ENCODE measurements at places on chromosomes 7 and 10.

DNA sequence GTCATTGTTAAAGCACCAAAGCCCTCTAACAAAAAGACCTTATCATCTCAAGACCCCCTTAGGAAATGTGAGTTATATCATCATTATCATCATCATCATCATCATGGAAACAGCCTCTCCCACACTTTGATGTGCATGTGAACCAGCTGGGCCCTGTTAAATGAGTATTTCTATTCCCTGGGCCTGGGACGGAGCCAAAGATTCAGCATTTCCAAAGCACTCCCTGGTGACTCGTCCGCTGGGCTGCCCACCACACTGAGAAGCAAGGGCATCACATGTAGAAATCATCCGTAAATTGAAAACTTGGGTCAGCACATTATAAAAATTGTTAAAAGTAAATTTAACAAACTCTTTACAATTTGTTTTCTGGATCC lies 88.6 kb downstream of the PTPRN2 start:
- DNase-seq: no peak

GRCh38 chr7:38565289-38565688 lies 65.9 kb downstream of the AMPH start:
- DNase-seq: no peak

GRCh38 chr10:35631404-35631803 lies 10.7 kb downstream of the FZD8 start:
- DNase-seq: no peak

DNA sequence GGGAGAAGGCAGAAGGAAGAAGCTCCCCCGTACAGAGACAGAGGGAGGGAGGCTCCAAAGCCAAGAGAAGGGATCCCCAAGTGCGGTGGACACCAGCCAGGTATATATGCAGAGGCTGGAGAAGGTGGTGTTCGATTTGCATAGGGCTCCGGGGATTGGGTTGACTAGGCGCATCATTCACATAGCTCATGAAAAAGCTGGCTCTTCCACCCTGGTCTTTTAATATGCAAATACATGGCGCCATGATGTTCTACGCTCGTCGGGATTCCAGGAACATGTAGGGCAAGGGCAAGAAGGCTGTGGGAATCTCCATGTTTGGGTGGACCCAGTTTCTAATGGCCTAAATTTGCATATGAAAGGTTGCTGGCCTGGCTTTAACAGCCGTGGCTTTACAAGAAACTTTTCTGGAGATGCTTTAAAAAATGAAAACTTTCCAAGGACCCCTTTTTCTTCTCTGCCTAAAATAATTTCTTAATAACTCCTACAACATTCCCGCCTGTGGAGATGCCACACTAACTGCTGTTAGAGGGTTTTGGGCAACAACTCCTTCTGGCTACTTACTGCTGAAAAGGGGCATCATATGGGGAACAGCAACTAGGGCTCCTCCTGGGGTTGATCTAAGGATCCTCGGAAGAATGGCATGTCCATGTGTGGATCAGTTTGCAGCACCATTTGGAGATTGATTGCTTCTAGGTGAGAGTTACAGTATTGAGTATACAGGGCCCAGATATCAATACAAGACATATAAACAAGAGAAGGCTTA lies 28.3 kb downstream of the C1GALT1 start:
- no peak for DNase-seq
